ENCODE measurements at places on chromosomes 1 and 21. TPM values are rescaled to one million over a fixed set of nuclear protein-coding genes. Genes with fewer than 3 reads are reported as not detected.

The OLIG2 gene
- total RNA-seq = not detected

The ADAM30 gene
- total RNA-seq = not detected

The MAGI3 gene
- 10.9 TPM for total RNA-seq

The MARK1 gene
- 6.0 TPM for total RNA-seq

The SEC22B gene
- 11.1 TPM for total RNA-seq

The SELENOF gene
- total RNA-seq = 105 TPM

The SLAMF7 gene
- 0.14 TPM for total RNA-seq
